Midbrain (tissue), 1 donor: ENCODE measurements at places on chromosomes 2 and 18.

- peak; percentile 49 for DNase-seq
These were observed 52.0 kb upstream of the CALCRL start for GRCh38 chr2:187499941-187500532.

GRCh38 chr2:121638333-121638732, 10.9 kb downstream of the CLASP1 start:
- no peak for DNase-seq

DNA sequence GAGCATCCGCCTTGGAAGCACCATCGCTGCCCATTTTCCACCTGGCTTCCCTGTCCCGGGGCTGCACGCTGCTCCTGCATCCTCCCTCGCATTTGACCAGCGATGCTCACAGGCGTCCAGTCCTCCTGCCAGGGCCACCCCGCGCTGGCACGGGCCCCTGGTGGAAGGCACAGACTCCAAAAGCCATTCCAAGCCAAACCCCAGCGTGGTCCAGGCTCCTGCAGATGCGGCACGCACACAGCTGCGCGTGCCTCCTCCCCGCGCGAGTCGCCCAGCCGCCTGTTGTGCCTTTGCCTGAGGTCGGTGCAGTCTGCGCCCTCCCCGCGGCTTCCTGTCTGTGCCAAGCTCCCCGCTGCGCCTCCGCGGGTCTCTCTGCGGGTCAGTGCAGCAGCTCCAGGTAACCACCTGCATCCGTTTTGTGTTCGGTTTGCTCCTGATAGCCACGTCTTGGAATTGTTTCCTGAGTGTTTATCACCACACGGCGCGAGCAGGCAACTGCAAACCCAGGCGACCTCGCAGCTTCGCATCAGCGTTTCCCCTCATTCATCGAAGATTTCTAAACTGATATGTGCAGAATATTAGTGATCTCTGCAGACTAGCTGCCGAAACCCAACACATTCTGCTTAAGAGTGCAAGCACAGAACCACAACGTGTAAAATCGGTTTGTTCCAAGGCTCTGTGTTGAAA, 65.2 kb upstream of the SALL3 start:
- DNase-seq, result no peak

GRCh38 chr2:223896833-223897311, 48.3 kb downstream of the WDFY1 start:
- no peak for DNase-seq

- no peak for DNase-seq
These were observed 73.8 kb upstream of the PROKR1 start for GRCh38 chr2:68569604-68570003.

DNA sequence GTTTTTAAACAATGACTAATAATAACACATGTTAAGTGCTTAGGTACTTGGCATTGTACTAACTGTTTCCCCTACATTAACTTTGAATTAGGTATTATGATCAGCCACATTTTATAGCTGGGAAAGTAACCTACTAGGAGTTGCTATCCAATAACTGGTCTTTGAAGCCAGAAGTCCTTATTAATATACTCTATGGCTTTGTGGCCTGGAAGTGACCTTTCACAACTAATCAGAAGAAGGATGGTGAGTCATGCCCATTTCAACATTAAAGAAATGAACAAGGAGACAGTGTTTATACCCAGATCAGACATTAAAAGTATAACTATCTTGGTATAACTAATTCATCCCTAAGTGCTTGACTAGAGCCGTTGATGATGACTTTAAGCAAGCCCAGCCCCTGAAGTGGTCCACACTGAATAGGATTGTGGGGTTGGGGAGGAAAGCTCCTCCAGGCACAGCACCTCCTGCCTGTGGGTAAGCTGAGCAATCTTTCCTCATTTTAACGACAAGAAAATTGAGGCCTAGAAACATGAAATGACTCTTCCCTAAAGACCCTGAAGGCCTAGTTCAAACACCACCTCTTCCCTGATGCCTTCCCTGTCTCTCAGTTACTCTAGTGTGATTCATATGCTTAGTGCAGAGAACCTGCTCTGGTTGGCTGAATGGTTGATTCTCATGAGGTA, 71.6 kb upstream of the RFX8 start:
- DNase-seq, result no peak

GRCh38 chr2:29485631-29486030, 370.4 kb downstream of the CLIP4 start:
- no peak for DNase-seq

GRCh38 chr18:56487801-56488200, 150.6 kb downstream of the TXNL1 start:
- no peak for DNase-seq

GRCh38 chr2:30584116-30584515, 137.1 kb downstream of the LCLAT1 start:
- DNase-seq, result peak; percentile 3

GRCh38 chr2:136527560-136527959, 237.8 kb upstream of the THSD7B start:
- no peak for DNase-seq
